ENCODE measurements at places on chromosomes 2 and 18.

DNA sequence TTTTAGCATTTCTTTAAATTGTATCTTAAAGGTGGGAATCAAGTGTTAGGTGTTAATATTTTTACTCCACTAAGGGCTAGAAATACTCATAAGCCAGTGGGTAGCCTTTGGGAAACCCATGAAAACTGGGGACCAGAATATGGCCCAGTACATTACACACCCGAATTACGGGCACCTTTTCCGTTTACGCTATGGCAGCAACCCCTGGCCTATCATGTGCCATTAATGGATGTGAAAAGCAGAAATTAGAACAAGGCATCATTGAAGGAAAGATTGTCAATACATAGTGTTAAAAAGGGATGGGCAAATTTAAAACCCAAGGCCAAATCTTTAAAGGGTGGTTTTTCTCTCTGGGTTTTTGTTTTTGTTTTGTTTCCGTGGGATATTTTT is 781 bp downstream of the FARP2 start:
- no peak for DNase-seq

DNA sequence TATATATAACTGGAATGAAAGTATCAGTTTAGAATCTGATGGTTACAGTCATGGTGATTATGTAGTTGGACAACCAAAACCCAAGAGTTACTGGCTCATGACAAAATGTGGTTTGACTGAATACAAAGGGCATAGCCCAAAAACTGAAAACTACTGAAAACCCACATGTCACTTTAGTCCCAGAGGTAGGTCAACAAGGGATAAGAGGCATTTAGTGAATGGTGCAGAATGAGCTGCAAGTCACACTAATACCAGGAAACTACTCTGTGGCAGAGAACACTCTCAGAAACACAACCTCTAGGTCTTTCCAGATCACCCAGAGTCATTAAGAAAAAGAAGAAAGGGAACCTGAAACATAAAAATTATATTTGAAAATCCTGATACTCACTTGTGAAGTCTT is 154.5 kb downstream of the AGPS start:
- no peak for DNase-seq

GRCh38 chr2:168717790-168718502 is 84.5 kb upstream of the NOSTRIN start:
- DNase-seq, result no peak

GRCh38 chr18:49650426-49650891 is 88.6 kb downstream of the LIPG start:
- DNase-seq, result no peak

DNA sequence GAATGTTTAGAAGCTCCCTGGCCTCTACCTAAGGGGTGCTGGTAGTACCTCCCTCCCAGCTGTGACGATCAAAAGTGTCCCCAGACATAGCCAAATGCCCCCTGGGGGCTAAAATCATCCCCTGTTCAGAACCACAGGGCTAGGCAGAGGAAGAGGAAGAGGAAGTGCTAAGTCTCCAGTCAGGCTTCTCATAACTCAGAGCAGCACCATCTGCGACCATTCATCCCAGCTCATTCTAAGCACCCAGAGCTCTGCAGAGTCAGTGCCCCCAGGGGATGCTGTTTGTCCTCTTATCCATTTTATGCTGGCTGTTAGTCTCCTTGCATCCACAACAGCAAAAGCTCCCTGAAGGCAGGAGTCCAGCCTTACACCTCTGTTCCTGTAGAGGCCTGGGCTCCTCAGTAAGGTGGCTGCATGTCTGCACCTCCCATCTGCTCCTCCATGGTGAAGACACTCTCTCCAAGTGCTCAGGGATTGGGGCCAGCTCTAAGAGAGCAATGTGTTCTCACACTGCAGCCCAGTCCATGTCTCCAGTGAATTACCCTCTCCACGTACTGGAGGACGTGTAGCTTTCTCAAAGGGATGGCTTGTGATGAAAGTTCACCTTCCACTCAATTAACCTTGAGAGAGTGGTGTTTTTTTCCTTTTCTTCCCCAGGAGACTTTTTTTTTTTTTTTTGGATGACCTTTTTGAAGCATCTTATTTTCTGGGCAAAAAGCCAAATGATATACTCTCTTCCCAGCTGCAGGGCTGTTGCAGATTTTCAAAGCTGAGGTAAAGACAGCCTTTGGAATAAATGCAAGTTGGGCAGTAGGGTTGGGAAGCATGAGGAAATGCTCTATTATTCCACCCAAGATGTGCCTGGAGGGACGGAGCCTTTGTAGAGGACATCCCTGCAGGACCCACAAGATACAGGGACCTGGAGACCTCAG is 158.9 kb upstream of the SLC14A2 start:
- DNase-seq, result no peak

- no peak for DNase-seq
Measured at GRCh38 chr2:232328032-232328422, 50.5 kb upstream of the ALPP start.

DNA sequence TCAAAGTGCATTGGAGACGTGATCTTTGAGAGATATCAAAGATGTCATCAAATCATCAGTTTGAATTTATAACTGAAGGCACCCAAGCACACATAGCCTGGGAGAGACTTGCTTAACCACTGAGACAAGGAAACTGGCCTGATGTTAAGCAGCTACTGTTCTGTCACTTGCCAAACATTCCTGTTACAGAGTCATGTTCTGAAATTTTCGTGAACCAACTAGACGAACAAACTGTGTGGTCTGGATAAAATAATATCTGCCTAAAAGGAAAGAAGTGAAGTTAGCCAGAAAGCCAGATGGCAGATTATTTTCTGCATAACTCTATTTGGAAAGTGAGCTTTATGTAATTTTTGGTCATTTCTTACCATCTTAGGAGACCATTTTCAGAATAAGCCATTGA is 51.4 kb downstream of the SPATS2L start:
- no peak for DNase-seq

DNA sequence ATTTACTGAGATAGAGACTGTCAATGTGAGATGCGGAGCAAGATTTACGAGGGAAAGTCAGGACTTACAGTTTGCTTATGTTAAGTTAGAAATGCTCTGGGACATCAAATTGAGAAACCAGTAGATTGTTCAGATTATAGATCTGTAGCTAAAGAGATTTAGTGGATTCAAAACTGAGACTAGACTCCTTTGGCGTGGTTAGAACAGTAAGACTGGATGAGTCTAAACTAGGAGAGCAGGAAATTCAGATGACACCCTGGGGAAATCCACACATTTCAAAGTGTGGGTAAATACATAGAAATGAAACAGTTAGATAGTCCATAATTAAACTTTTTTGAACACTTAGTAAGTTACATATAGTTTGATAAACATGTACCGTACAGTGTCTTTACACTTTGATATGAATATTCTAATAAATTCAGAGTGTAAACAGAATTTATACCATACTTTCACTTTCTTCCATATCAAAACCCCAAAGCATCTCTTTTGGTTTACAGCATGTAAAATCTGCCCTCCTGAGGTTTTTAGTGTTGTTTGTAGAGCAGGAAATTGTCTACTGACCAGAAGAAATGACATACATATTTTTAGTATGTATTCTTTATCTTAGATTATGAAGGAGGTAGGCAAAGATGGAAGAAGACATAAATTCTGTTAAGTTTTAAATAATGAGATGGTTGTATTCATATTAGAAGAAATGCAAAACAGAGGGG is 231.5 kb downstream of the NYAP2 start:
- no peak for DNase-seq
